ENCODE measurements at places on chromosomes 1 and 21.

GRCh38 chr1:234665975-234666605 lies 56.1 kb upstream of the IRF2BP2 start:
- no peak for DNase-seq

DNA sequence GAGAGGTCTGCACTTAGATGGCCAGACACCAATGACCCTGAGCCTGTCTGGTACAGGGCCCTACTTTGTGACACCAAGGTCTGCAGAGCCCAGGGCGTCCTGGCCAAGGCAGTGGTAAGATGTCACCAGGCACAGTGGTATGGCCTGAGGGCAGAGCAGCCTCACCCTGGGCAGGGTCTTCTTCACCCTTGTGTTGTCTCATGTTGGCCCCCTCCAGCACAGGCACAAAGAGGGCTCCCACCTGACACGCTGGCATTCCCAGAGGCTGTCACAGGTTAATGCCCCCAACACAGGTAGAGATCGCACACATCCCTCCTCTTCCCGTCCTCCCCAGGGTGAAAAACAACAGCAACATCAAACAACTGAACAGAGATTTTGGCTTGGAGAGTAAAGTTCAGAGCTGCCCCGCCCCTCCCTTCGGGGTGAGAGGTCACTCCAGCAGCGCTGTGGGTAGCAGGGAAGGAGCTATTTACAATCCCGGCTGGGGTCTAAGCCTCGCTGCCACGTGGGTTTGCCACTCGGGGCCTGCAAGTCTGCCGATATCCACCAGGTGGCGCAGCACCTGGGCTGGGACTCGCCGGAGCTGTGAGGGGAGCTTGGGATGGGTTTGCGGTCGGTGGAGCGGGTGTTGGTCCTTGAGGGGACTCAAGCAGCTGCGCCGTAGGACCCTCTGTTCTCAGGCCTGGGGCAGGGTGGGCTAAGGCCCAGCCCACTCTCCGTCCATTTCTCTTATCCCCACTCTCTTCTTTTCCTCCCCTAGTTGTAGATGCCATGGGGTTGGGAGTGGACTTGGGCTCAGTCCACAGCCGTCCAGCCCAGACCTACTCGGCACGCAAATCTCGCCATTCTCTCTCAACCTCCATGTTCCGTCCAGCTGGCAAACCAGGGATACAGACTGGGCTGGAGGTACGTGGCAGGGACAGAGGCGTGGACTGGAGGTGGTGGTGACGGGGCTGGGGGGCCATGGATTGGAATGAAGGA lies 12.7 kb downstream of the EFNA3 start:
- peak; percentile 61 for DNase-seq

DNA sequence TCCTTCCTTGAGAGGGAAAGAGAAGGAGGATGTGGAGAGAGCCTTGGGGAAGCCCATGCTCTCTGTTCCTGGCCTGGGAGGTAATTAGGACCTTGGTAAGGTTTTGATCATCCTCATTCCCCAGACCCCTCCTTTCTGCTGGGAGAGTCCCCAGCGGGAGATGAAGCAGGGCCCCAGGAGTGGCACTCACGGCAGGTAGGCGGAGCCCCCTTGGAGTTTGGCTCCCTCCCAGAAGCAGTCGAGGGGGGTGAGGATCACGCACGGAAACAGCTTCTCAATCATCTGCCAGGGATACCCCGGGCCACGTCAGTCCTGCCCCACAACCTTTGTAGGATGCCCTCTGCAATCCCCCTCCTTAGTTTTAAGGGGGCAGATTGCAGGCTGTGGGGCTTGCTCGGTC lies 11.5 kb downstream of the PTCH2 start:
- DNase-seq, result no peak

GRCh38 chr1:20476265-20477038 lies 9.6 kb downstream of the CAMK2N1 start:
- no peak for DNase-seq
